ENCODE measurements at places on chromosomes 1 and 21. TPM values are rescaled to one million over a fixed set of nuclear protein-coding genes. Genes with fewer than 3 reads are reported as not detected.
A peak's percentile ranks its signal among the peaks of the same experiment; 100 is the strongest.

Gene NKAIN1
- 14.5 TPM for total RNA-seq

Gene TTC39A
- total RNA-seq, result 1.2 TPM

- DNase-seq, result no peak
Observed at GRCh38 chr1:46236882-46237281, 10.7 kb upstream of the RAD54L start.

- DNase-seq, result no peak
Observed at GRCh38 chr1:38213646-38214434, 167.2 kb upstream of the POU3F1 start.

Gene CFHR1
- not detected for total RNA-seq

Gene TRIM63
- total RNA-seq, result not detected

GRCh38 chr1:185300152-185300551, 16.9 kb downstream of the IVNS1ABP start:
- no peak for DNase-seq

DNA sequence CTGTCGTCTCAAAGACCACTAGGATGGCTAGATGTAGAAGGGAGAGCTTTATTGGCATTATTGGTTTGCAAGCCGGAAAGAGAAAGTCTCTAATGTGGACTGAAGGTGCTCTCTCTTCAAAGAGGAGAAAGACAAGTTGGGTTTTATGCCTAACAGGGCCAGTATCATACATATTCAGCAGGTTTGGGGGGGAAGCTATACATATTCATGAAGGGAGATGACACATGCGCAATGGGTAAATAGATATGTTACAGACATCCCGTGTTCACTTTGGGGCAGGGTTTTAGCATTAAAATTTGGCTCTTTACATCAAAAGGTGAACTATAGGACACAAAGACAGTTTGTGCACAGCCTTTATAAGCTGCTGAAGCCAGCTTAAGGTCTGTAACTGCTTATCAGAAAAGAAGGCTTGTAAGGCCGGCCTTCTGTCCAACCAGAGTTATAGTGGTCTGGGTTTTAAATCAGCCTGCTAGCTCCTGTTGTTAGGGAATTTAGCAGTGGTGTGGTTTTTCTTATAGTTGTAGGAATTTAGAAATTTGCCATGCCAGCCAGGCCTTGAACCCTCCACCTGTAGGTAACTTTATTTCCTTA, 46.5 kb upstream of the LRRN2 start:
- DNase-seq, result no peak

Gene NUF2
- 134 TPM for total RNA-seq

- DNase-seq, result no peak
Observed at GRCh38 chr1:94633051-94633450, 91.5 kb upstream of the F3 start.

Gene FMO3
- not detected for total RNA-seq

Gene FCGR2B
- not detected for total RNA-seq

Gene FCRL1
- not detected for total RNA-seq

- DNase-seq, result no peak
Observed at GRCh38 chr1:41633764-41634163, 149.3 kb upstream of the EDN2 start.

DNA sequence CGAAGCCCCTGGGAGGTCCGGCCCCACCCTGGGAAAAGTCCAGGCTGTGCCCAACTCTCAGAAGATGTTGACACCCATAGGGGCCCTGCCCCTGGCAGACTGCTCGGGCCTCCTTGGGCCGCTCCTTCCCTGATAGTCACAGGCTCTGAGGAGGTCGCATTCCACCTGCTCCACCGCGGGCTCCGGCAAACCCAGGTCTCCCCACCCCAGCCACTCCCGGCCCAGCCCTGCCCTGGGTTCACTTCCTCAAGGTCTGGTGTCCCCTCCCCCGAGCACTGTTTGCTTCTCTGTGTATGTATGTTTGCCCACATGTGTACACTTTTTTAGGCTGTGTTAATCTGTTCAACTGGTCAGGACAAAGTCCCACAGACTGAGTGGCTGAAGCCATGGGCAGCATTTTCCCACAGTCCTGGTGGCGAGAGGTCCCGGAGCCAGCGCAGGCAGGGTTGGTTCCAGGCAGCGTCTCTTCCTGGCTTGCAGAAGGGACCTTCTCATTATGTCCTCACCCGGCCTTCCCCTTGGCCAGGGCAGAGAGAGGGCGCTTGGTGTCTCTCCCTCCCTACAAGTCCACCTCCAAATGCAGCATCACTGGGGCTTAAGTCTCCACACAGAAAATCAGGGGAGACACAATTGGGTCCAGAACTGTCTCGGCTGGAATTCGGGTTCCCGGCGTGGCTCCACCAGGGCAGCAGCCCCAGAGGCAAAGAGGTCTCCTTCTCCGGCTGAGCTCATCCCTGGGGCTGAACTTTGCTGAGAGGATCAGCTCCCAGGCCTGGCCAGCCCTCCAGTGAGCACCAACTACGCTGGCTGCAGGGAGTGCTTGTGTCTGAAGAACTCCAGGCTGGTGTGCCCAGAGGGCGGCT, 10.5 kb upstream of the PRXL2B start:
- DNase-seq, result no peak

Gene NEXN
- total RNA-seq, result 2.4 TPM

DNA sequence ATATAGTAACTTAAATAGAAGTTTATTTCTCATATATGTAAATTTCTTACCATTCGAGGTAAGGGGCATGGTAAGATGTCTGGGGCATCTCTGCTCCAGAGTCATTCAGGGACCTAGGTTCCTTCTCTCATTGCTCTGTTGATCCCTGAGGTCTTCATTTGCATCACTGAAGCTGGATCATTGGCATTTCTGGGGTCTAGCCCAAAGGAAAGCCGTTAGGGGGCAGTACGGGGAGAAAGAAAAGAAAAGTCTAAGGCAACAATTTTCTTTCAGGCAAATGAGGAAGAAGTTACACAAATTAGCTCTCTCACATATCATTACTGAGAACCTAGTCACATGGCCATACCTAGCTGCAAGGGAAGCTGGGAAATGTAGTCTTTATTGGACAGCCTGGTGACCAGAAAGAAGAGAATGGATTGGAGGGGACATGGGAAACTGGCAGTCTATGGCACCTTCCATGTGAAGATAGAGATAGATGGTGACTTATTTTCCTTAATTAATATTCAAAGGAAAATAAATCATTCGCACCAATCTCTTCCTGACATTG, 10.2 kb upstream of the SUSD4 start:
- DNase-seq, result no peak

Gene OR2L2
- total RNA-seq, result not detected

Gene MFAP2
- 160 TPM for total RNA-seq

Gene WDR64
- total RNA-seq, result not detected

Gene SELENBP1
- 63.2 TPM for total RNA-seq

DNA sequence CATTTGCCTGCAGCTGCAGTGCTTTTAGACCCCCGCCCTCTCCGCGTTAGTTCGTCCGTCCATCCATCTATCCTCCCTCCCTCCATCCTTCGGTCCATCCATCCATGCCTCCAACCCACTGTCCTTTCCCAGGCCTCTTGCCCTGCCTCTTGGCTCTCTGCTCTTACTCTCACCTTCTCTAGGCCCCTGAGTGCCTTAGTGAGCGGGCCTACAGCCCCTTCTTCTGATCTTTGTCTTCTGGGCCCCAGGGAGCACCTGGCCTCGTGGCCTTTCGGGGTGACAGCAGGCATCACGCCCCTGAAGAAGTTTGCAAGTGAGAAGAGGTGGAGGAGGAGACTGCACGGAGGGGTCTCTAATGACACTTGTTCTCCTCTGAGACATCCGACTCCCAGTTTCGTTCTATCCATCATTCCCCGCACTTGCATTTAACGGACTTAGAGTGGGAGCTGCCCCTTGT, 842 bp downstream of the ATXN7L2 start:
- peak; percentile 48 for DNase-seq

DNA sequence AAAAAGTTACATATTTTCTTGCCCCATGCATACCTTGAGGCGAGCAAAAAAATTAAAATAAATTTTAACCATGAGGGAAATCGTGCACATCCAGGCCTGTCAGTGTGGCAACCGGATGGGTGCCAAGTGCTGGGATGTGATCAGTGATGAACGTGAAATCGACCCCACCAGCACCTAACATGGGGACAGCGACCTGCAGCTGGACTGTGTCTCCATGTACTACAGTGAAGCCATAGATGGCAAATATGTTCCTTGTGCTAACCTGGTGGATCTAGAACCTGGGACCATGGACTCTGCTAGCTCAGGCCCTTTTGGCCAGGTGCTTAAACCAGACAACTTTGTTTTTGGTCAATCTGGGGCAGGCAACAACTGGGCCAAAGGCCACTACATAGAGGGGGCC, 67.4 kb upstream of the PODN start:
- no peak for DNase-seq

DNA sequence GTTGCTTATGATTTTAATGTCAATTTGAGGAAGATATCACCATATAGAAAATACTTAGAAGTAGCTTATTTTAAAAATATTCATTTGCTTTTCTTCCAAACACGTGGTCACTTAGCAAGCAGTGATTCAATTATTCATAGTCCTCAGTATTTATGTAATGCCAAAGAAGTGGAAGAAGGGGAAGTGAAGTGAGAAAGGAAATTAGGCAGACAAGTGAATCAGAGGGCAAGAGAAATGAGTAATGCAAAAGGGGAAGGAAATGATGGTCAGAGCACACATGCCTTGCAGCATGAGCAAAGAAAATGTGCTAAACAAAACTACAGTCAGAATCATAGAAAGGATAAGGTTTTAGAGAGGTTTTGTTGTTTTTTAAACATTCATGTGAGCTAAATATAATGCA, 31.8 kb downstream of the SDCCAG8 start:
- DNase-seq, result no peak

Gene NEGR1
- 0.62 TPM for total RNA-seq

GRCh38 chr21:29018540-29018939, 609 bp downstream of the RWDD2B start:
- no peak for DNase-seq

Gene PRRX1
- 0.19 TPM for total RNA-seq

DNA sequence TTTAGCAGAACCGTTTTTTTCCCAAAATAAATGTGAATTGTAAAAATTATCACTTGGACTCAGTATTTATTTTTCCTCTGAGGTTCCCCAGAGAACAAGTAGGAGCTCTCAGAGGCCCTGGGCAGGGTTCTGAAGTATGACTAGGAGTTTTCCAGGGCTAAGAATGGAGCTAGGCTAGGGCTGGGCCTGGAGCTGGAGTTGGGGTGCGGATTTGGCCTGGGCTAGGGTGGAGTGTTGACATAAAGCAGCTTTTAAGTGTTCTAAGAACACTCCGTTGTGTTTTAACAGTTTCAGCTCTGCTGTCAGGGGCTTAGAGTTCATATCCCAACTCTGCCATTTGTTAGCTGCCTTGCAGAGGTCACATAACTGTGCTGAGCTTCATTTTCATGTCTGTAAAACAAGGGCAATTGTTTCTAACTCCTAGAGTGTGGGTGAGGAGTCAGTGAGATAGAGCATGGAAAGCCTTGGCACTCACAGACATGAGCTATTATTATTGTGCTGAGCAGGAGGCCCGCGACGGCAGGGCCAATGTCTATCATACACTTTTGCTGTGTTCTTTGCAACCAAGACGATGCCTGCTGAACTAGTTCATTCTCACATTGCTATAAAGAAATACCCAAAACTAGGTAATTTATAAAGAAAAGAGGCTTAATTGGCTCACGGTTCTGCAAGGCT, 51.1 kb downstream of the LACTBL1 start:
- DNase-seq, result no peak

GRCh38 chr1:10856176-10856683, 59.8 kb upstream of the CASZ1 start:
- no peak for DNase-seq

DNA sequence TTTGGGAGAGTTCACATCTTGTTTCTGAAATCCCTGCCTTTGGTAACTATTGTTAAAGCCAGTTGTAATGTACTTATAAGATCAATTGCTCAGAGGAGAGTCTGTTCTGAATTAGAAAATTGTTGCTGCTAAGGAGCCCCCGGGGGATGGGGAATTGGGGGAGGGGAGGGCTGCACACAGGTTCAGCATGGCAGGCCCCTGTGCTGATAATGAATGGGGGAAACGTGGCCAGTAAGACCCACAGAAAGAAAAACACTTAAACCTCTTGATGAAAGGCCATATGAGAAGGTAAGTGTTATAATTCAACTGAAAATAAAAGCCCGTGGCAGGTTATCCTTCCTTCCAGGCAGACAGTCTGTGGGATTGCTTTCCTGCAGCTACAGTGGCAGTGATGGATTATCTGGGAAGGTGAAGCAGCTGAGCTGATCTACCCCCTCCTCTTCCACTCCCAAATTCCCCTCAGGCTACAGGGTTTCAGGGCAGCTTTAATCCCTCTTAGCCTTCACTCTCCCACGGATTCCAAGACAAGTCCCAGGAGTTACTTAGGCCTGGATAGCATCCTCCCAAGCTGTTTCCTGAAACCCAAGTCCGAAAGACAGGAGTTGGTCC, 398.8 kb downstream of the TBX15 start:
- peak; percentile 13 for DNase-seq

GRCh38 chr1:232538224-232538942, 91.5 kb downstream of the SIPA1L2 start:
- peak; percentile 58 for DNase-seq

Gene NES
- 83.8 TPM for total RNA-seq

All from neural progenitor cell (in vitro differentiated cells).